Activated naive CD4-positive, alpha-beta T cell treated with anti-CD3 and anti-CD28 coated beads, Interleukin-2, amount 10 ng/mL, durations not matched to agents 5 hours and 36 hours (primary cell): ENCODE measurements at places on chromosomes 16 and 17. TPM values are rescaled to one million over a fixed set of nuclear protein-coding genes. Genes with fewer than 3 reads are reported as not detected.

Gene LYZL6
- not detected for total RNA-seq

Gene RAB11FIP4
- 41.9 TPM for total RNA-seq

Gene BCAS3
- 20.6 TPM for total RNA-seq

Gene ZPBP2
- total RNA-seq = not detected

Gene SLFN11
- 52.3 TPM for total RNA-seq

Gene SLC12A3
- not detected for total RNA-seq

Gene RASL10B
- not detected for total RNA-seq

Gene ASIC2
- not detected for total RNA-seq

Gene PLA2G10
- total RNA-seq = not detected

Gene SGSM2
- total RNA-seq = 65.3 TPM

Gene ROGDI
- total RNA-seq = 7.0 TPM

Gene LPCAT2
- 0.13 TPM for total RNA-seq

Gene CCL1
- total RNA-seq = not detected

Gene SOX15
- 0.38 TPM for total RNA-seq

Gene SLC13A2
- not detected for total RNA-seq

Gene NPIPA8
- not detected for total RNA-seq

Gene PGAP6
- 79.5 TPM for total RNA-seq

Gene DHRS7C
- total RNA-seq = not detected

Gene SHBG
- not detected for total RNA-seq

Gene SEPTIN1
- total RNA-seq = 383 TPM

Gene STX1B
- total RNA-seq = 1.4 TPM

Gene PMFBP1
- 1.9 TPM for total RNA-seq

Gene PRSS33
- total RNA-seq = not detected

Gene SKAP1
- 139 TPM for total RNA-seq

Gene KRTAP3-1
- not detected for total RNA-seq

Gene GSE1
- total RNA-seq = 25.1 TPM

Gene SRL
- total RNA-seq = not detected

Gene TMEM231
- total RNA-seq = 1.7 TPM

Gene ABCA5
- total RNA-seq = 17.4 TPM

Gene C16orf92
- not detected for total RNA-seq

Gene SCIMP
- total RNA-seq = not detected

Gene MYO1C
- total RNA-seq = 32.9 TPM

Gene BOLA2
- total RNA-seq = 6.1 TPM

Gene FN3K
- 5.9 TPM for total RNA-seq

Gene MON1B
- total RNA-seq = 67.4 TPM

Gene HOXB2
- total RNA-seq = 21.5 TPM

Gene CACNG4
- not detected for total RNA-seq

Gene CD79B
- 37.2 TPM for total RNA-seq

Gene CDYL2
- total RNA-seq = 36.1 TPM

Gene EME1
- total RNA-seq = 13.0 TPM

Gene SCNN1B
- total RNA-seq = not detected

Gene HOXB7
- 0.58 TPM for total RNA-seq

Gene MYCBPAP
- 10.3 TPM for total RNA-seq

Gene LRRC37A2
- 28.3 TPM for total RNA-seq

Gene CDRT15L2
- not detected for total RNA-seq

Gene MT1B
- not detected for total RNA-seq

Gene IGSF6
- total RNA-seq = 0.13 TPM

Gene GP1BA
- not detected for total RNA-seq

Gene CCT6B
- 1.0 TPM for total RNA-seq

Gene NOS2
- total RNA-seq = not detected
